Progenitor cell of endocrine pancreas (in vitro differentiated cells): ENCODE measurements at places on chromosomes 12 and 14. TPM values are rescaled to one million over a fixed set of nuclear protein-coding genes. Genes with fewer than 3 reads are reported as not detected.

DNA sequence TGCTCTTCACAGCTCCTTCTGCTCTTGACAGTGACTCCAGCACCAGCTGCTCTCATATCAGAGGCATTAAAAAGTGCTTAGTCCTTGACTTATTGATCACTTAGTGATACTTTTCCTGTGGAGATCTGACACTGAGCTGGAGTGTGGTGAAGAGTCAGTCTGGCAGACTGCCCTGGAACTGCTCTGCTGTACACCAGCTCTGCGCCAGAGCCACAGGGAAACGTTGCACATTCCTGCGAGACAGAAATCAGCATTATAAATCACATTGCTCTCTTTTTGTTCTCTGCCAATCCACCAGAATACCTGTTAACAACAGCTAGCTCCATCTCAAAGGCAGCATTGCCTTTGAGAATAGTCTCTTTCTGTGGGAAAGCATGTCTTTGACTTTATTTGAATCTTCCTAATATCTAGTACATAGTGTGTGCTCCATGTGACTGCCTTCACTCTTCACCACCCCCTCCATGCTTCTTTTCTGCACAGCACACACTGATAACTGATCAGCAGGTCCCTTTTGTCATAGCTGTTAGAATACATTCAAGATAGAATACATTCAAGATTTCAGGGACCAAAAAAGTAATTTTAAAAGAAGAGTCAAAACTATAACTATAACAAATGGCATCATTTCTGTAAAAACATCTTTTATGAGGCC lies 48.2 kb upstream of the VSX2 start:
- no peak for DNase-seq

DNA sequence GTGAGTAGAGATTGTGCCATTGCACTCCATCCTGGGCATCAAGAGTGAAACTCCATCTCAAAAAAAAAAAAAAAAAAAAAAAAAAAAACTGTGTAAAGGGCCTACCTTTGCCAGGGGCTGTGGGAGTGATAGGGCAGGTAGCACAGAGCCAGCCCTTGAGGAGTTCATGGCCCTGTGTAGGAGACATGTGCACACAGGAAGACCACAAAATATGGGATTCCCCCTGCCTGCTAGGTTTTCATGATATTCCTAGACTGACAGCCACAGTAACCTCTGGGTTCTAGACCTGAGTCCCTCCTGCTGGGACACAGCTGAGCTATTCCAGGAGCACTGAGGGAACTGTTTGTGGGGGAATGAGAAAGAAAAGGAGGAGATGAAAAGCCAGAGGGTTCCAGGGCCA lies 8.3 kb upstream of the SPTSSA start:
- DNase-seq, result no peak

- DNase-seq, result no peak
Measured at GRCh38 chr14:34098985-34099349, 148.1 kb upstream of the EGLN3 start.

- no peak for DNase-seq
Measured at GRCh38 chr12:95208678-95209077, 8.6 kb downstream of the FGD6 start.

GRCh38 chr12:46473634-46474329 lies 101.2 kb upstream of the SLC38A2 start:
- no peak for DNase-seq

GRCh38 chr12:26557326-26557725 lies 275.7 kb downstream of the ITPR2 start:
- no peak for DNase-seq

DNA sequence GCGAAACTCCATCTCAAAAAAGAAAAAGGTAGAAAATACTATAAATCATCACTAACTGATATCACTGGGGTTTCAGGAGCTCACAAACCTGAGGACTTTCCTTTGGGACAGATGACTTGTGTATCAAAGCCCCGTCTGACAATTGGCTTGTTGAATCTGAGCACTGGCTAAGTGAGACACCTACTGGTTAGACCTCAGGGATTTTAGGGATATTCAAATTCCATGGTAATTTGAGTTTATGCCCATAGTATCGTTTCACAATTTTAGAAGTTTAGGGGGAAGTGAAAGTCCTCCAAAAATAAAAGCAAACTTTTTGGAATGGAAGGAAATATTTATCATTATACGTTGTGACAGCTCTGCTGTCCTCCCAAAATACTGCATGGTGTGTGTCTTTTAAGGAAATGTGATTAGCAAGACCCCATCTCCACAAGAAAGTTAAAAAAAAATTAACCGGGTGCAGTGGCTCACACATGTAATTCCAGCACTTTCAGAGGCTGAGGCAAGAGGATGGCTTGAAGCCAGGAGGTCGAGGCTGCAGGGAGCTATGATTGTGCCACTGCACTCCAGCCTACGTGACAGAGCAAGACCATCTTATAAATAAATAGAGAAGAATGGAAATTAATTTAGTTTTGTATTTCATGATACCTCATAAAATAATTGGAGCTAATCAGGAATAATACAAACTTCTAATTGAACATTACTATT lies 49.2 kb downstream of the FBXL14 start:
- DNase-seq, result no peak

GRCh38 chr14:71695611-71696350 lies 236.4 kb upstream of the RGS6 start:
- DNase-seq, result no peak

GRCh38 chr12:110649341-110649847 lies 35.5 kb downstream of the TCTN1 start:
- DNase-seq, result no peak

DNA sequence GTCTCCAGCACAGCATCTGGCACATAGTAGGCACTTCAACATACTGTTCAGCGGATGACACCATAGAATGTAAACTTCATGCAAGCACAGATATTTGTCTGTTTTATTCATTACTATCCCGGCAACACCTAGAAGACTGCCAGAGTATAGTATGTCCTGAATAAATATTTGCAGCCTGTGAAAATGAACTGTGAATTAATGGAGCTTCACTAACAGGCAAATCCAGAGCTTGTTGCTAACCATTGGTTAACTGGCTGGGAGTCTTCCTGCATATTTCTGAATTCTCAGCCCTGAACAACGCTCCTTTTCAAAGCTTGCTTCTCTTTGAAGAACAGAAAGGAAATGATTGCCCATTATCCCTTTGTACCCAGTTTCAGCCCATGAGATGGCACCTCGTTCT lies 243.3 kb upstream of the CRY1 start:
- DNase-seq, result no peak

DNA sequence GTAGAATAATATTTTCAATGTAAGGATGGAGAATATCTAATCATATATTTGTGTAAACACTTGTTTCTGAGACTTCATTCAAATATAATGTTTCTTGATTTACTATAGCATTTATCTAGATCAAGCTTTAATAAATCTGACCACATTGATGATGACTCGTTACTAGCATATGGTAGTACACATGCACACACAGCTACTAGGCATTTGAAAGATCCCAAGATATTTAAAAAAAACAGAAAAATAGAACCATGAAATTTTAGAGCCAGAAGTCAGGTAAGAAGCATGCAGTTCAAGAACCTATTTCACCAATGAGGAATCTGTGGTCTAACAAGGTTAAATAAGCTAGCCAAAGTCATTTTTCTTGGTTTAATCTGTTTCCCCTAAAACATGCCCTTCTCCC lies 32.0 kb downstream of the DCP1B start:
- DNase-seq, result no peak

DNA sequence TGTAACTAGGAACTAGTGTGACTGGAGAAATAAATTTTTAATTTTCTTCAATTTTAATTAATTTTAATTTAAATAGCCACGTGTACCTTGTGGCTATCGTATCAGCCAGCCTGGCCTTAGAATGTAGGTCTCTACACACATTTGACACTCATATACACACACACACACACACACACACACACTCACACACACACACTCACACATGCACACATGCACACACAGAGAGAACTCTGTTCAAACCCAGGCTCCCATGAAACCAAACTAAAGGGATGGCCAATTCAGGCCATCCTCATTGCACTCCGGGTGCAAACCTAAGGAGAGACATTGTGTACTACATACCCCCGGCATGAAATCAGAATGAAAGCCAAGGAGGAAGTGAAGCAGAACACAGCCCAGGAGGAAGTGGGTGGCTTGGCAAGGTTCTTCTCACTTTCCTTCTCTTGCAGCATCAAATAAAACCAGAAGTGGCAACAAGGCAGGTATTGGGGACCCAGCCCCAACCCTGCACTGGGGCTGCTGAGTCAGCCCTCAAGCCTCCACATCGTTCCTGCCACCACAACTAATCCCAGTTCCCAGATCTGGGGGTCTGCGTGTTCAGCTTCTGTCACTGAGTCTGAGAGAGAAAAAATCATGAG lies 26.2 kb upstream of the CHPT1 start:
- no peak for DNase-seq

DNA sequence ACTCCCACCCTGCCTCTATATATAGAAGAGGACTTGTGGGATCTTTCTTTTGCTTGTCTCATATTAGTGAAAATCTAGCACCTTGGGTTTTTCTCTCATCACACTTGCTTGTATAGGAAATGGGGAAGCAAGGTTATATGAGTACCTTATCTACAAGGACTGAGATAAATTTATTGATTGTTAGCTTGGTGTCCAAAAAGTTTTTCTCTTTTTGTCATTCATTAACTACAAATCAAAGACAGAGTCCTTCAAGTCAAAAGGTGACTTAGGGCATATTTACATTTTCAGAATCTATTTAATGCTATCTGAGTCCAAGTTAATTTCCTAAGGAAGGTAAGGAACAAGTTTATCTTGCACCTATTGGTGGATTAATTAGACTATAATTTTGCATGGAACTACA lies 92.7 kb downstream of the SNAPC1 start:
- no peak for DNase-seq

The SLC7A7 gene
- total RNA-seq, result 6.7 and 7.7 TPM in 2 replicates

The SLC38A6 gene
- total RNA-seq, result 14.4 and 18.7 TPM in 2 replicates

The TBX5 gene
- total RNA-seq, result not detected in 2 replicates

The CARMIL3 gene
- 4.3 and 4.9 TPM in 2 replicates for total RNA-seq

The PLXNC1 gene
- total RNA-seq, result 25.4 and 25.7 TPM in 2 replicates
